ENCODE measurements at places on chromosomes 6 and 20.

DNA sequence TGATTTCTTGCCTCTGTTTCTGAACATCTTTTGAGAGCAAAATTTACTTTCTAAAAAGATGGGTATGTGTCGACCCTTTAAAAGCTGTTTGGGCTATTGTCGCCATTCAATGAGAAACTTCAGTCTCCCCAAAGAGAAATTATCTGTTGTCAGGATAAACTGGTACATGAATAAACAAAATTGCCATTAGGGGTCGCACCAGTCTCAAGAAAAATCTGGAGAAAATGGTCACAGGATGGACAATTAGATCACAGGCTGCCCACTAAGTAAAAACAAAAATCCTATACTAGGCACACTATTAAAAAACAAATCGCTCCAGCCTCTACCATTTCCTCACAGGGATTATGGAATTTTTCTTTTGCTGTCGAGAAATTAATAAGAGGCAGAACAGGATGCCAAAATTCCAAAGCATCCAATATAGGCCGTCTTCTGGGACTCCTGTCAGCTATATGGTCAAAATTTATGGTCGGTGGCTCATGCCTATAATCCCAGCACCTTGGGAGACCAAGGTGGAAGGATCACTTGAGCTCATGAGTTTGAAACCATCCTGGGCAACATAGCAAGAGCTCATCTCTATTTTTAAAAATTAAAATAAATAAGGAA lies 5.5 kb upstream of the HLA-E start:
- no peak for DNase-seq

DNA sequence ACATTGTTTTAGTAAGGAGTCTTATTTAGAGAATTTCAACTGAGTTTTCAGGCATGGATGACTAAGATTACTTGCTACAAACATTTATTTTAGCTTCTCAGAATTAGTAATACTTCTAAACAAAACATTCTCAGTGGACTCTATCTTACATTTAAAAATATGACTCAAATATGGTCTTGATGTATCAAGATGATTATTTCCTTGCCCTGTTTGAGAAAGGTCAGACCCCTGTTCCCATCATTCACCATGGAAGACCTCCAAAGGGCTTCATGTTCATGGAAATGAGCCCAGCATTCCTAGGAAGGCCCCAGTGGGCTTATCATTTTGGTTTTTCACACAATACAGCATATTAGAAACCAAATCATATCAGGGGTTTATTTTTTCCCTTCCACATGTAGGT lies 24.6 kb upstream of the TRPC4AP start:
- DNase-seq, result no peak

- DNase-seq, result no peak
These were observed 22.2 kb downstream of the HLA-F start for GRCh38 chr6:29745386-29745785.

GRCh38 chr6:135860361-135860760 lies 8.9 kb downstream of the PDE7B start:
- no peak for DNase-seq

- no peak for DNase-seq
These were observed 280.3 kb upstream of the SYNCRIP start for GRCh38 chr6:85923013-85923430.

DNA sequence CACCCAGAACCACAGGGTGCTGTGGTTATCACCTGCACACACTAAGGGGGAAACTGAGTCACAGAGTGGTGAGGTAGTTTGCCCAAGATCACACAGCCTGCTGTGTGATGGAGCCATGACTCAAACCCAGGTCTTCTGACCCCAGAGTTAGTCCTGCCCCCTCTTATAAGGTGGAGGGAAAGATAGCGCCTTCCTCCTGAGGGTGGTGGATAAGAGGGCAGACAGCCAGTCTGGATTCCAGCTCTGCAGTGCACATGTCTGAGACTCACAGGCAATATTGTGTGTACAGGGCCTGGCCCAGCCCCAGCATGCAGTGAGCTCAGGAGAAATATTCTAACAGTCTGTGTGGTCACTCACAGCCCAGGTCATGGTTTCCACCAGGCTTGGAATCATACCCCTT lies 393.7 kb downstream of the CDH4 start:
- DNase-seq, result no peak

DNA sequence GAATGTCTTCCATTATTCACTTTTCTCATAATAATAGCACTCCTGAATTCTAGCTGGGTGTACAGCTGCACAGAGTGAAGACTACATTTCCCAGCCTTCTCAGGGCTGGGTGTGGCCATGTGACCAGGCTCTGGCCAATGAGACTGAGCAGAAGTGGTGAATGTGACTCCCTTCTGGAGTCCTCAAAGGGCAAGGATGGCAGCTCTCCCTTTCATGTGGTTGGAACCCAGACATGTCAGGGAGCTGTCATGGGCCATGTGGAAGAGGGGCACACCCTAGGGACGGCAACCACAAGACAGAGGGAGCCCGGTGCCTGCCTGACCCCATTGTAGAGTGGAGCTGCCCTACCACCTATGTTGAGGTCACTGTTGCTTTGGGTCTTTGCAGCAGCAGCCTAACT lies 312.8 kb upstream of the SULF2 start:
- DNase-seq, result no peak

DNA sequence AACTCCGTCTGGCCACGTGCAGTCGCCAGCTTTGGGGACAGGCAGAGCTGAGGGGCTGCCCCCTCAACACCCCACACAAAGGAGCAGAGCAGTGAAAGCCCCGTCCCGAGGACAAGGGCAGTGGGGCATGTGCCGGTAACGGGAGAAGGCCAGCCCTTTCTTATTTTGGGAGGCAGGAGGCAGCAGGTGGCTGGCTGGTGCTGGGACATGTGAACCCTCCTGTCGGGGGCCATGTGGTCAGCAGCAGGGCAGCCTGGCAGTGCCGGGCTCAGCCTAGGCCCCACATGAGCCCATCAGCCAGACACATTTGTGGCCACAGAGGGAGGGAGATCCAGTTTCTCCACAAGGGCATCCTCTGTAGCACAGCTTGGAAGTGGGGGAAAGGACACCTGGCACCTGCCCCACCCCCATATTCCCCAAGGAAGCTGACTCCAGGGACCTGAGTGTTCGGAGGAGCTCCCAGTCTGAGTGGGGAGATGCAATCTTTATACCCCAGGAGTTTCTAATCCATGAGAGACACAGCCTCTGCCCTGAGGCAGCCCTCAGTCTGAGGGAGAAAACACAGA lies 137.6 kb downstream of the MRPL14 start:
- DNase-seq, result no peak

DNA sequence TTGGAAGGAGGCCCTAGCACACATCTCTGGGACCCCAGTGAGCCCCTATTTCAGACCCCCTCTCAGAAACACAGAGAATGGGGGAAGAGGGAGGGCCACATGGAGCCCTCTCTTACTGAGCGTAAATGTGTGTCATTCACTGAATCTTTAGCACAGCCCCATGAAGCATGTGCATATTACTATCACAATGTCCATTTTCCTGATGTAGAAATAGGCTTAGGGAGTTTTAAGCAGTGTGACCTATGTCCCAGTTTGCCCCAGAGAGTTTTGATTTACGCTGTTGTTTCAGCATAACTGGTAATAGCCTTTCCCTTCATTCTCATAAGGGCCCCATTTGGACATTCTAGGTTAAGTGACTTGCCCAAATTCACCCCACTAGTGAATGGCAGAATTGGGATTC lies 25.0 kb upstream of the TCP11 start:
- no peak for DNase-seq

- DNase-seq, result no peak
These were observed 62.7 kb upstream of the ZNF133 start for GRCh38 chr20:18225632-18226031.

GRCh38 chr6:147226163-147226724 lies 22.0 kb downstream of the STXBP5 start:
- DNase-seq, result no peak

- no peak for DNase-seq
These were observed 66.8 kb downstream of the TBC1D7 start for GRCh38 chr6:13261464-13261994.

GRCh38 chr20:46309945-46310344 lies 1.6 kb upstream of the CDH22 start:
- no peak for DNase-seq

GRCh38 chr6:34317882-34318498 lies 69.2 kb upstream of the SMIM29 start:
- DNase-seq, result no peak

DNA sequence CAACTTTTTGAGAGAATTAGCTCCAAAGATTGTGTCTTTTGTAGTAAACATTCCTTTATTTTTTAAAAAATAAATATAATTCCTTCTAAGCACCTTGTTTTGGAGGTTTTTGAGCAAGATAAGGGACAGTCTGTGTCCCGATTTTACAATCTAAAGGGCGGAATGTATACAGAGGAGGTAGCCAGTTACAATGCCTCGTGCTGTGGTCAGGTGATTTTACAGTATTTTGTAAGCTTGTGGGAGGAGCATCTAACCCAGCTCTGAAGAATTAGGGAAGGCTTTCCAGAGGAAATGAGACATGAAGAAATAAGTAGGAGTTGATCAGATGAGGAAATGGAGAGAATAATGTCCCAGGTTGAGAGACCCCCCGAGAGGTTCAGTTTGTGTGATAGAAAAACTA lies 1.3 kb downstream of the HINT3 start:
- no peak for DNase-seq

DNA sequence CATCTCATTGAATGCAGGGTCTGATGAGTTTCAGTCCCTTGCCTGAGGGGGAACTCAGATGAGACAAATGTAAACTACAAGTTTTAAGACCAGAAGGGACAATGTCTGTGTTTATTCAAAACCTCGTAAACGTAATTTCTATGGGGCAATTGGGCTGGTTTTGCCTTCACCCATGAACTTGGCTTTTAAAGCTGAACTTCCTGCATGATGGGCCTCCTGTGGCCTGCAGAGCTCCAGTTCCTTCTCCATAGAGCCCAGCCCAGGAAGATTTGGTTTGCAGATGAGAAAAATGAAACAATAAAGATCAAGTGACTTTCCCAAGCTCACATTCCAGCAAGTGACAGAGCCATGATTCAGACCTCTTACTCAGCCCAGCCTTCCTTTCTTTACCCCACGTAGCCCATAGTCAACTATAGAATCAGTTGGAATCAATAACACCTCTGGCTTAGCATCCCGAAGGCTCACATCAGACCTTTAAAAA lies 612.3 kb downstream of the UTRN start:
- no peak for DNase-seq
